ENCODE measurements at places on chromosomes 2 and 18.

GRCh38 chr2:201960305-201960704 is 73.3 kb upstream of the FZD7 start:
- DNase-seq, result no peak

GRCh38 chr2:160241251-160242137 is 41.4 kb upstream of the ITGB6 start:
- no peak for DNase-seq

- DNase-seq, result no peak
Observed at GRCh38 chr2:195252018-195252417, 405.0 kb upstream of the SLC39A10 start.

- DNase-seq, result no peak
Observed at GRCh38 chr2:224063298-224063648, 24.2 kb upstream of the SERPINE2 start.

DNA sequence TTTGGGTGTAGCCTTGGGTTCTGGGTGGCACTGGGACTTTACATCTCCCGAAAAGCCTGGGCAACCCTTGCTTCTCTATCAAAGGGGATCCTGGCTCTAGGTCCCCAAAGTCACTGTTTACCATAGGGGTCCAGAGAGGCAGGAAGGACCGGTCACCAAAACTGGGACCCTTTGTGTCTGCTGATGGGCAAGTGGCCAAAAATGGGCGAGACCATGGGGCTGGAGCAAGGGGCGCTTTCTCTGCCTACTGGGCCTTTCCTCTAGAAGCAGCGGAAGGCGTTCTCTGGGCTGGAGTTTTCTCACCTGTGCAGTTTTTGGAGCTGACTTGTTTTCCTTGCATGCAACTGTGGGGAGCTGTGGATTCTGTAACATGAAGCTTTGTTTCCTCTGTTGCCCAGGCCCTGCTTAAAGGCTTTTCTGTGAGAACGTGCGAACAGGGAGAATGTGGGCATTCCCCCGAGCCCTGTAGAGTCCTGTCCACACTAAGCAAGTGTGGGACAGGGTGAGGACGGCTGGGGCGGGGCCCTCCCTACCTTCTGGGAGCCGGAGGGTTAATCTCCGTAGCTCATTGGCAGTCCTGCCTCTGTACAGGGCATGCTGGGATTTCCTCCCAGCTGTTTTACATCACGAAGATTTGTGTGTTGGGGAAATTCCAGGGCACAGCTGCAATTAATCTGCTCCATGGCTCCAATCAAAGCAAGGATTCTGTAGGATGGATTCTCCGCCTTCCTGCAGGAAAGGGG is 50.2 kb downstream of the TGOLN2 start:
- no peak for DNase-seq

- no peak for DNase-seq
Observed at GRCh38 chr2:122908159-122908558, 1116.9 kb upstream of the CNTNAP5 start.

DNA sequence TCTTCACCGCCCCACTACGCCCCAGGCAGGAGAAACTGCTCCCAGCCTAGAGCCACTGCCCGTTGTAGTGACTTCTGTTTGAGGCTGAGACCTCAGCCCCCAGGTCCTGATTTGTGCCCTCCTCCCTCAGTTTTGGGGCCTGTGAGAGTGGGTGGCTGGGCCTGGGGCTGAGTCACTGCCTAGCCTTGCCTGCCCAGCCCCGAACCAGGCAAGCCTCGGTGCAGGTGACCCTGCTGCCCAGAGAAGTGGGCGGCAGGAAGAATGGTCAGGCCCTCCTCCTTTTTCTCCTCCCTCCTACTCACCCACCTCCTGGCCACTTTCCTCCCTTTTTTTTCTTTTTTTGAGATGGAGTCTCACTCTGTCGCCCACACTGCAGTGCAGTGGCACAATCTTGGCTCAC is 66.6 kb downstream of the ZFP36L2 start:
- no peak for DNase-seq

- no peak for DNase-seq
Observed at GRCh38 chr2:47501374-47502200, 98.6 kb downstream of the MSH2 start.

DNA sequence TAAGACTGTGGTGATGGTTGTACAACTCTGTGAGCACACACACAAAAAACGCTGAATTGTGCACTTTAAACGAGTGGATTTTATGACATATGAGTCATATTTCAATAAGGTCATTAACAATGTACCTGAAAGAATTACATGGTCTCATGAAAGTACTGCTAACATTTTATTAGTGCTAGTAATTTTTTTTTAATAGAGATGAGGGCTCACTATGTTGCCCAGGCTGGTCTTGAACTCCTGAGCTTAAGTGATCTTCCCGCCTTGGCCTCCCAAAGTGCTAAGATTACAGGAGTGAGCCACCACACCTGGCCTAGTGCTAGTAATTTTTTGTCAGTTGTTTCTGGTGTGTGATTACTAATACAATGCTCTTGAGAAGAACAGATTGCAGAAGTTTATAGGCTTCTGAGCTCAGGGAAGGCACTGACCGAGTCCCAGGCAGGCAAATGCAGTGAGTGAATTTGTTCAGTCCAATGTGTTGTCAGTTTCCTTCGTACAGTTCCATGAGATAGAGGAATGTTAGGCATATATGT is 177.0 kb downstream of the TGIF1 start:
- DNase-seq, result no peak
